ENCODE measurements at places on chromosomes 7 and 10.

DNA sequence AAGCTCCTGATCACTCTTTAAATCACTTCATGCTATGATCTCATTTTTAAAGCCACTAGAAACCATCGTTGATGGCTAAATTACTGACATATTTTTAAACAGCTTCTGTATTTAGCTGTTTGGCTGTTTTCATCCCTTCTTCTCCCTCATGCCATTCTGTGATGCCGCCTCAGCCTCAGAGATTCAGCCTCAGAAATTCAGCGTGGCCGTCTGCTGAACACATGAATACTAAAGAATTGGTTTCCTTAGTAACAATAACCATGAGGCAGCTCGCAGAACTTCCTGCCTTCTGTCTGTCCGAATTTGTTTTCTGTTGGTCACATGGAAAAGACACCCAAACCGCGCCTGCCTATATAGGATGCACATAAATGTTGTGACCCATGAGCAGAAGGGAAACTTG lies 31.0 kb upstream of the FZD1 start:
- DNase-seq: no peak

- DNase-seq: peak; percentile 20
These were observed 90.3 kb downstream of the CPED1 start for GRCh38 chr7:121078701-121079227.

- no peak for DNase-seq
These were observed 5.1 kb downstream of the CALML3 start for GRCh38 chr10:5529702-5530411.

- no peak for DNase-seq
These were observed 364.7 kb downstream of the RPS24 start for GRCh38 chr10:78398382-78398781.

GRCh38 chr7:116650436-116650835 lies 21.6 kb upstream of the MET start:
- DNase-seq: no peak

GRCh38 chr7:121394709-121395140 lies 1.4 kb downstream of the FAM3C start:
- DNase-seq: no peak

- DNase-seq: peak; percentile 20
These were observed 75.0 kb downstream of the VPS50 start for GRCh38 chr7:93307131-93307660.

DNA sequence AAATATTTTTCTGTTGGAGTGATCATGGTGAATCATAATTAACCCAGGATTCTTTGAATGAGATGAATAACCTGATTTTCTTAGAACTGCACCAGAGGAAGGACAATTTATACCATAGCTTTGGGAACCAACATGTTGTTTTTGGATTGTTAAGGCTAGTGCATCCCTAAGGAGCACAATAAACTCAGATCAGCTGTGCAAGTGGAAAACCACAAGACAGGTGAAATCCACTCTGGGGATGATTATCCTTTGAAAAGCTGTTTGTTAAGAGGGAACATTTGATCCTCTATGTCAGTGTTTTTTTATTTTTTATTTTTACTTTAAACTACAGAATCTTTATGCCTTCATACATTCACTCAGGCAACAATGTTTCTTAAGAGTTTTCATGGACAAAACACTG lies 232.1 kb upstream of the PCLO start:
- no peak for DNase-seq

GRCh38 chr7:1931256-1931950 lies 261.3 kb downstream of the ELFN1 start:
- DNase-seq: no peak

DNA sequence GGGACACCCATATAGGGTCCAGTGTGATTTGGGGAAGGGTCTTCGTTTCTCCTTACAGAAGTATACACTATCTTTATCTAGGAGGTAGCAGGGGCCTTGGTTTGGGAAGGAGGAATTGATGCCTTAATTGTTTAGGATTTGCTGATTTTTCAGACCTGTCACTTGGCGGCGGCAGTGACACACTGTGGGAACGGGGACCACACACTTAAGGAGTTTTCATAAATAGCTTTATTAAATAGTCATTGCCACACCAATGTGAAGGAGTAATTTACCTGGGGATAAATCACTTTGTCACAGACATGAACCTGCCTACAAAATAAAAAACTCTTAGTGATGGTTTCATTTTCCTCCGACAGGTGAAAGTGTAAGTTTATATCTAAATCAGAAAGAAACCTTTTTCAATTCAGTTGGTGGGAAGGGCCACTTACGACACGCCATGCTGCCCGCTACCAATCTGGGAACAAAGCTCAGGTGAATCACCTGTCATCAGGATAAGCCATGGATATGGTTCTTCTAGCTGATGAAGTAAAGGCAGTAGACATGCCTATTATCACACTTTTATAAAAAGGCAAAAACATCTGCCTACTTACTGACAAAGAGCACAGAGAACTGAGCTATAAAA lies 12.3 kb upstream of the ENO4 start:
- peak; percentile 7 for DNase-seq

DNA sequence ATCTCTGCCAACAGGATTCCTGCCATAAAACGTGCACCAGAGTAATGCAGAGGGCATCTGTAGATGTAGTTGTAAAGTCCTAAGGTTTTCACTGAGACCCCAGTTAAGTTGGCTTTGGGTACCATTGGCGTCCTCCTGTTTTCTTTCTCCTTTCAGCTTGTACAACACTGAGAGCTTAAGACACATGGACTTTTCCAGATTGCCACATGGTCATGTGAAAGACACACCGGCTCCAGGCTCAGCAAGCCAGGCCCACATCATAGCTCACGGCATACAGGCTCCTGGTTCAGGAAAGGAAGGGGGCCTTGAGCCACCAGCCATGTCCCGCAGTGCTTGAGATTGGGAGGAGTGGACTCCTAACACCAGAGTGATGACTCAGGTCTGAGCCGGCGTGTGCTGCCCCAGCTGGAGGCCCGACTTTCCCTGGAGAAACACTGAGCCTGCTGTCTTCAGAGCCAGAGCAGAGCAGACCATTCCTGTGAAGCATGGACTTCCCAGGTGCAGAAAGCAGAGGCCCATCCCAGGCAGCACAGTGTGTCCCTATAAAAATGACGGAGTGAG lies 252.7 kb downstream of the PRPF18 start:
- DNase-seq: no peak

DNA sequence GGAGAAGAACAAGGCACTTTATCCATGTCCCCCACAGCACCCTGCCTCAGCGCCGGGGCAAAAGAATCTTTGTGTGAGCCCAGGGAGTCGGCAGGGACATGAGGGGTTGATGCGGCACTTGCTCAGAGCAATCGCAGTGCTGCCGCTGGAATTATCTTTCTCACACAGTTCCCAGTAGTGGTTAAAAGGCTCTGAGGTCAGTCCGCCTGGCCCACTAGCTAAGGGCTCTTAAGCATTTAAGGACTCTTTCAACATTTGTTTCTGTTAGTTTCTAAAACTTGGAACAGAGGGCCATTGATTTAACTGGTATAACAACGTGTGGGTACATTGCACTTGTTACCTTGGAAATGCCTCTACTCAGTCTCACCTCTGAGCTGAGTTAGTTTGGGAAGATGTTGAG lies 208.0 kb upstream of the C7orf33 start:
- DNase-seq: no peak

- DNase-seq: no peak
These were observed 94.5 kb downstream of the COL26A1 start for GRCh38 chr7:101457001-101457750.

- DNase-seq: no peak
These were observed 27.5 kb downstream of the LMBR1 start for GRCh38 chr7:156865493-156865892.

DNA sequence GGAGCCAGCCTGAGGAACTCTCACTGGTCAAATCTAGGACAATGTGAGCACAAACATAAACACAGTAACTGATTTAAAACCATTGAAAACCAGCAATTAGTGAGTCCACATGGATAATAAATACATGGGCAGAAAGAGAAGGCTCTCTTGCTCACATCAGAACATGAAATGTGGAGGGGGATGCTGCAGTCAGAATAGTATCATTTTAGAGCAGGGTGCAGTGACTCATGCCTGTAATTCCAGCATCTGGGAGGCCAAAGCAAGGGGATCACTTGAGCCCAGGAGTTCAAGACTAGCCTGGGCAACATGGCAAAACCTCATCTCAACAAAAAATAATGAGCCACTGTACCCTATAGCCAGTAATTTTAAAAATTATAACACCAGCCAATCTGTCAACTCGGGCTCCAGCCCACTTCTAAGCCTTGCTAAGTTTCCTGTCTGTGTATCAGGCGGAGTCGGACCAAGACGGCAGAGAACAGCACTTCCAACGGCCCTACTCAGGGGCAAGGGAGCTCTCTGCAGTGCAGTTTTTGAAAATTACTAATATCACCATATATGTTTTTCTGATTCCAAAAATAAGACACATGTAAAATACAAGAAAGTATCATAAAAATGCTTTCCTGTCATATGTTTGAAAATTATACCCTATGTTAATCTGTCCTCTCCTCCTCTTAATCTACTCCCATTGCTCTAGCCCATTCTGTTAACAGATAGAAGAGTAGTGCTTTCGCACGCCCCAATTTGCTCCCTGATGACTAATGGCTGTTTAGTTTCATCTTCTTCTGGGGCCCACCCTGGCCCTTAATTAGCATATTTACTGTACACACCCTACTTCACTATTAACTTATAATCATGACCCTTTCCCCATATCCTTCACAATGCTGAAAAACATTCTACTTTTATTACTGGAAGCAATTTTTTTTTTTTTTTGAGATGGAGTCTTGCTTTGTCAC lies 17.1 kb downstream of the URGCP start:
- DNase-seq: peak; percentile 48

GRCh38 chr7:55036950-55037736 lies 18.3 kb downstream of the EGFR start:
- DNase-seq: no peak

DNA sequence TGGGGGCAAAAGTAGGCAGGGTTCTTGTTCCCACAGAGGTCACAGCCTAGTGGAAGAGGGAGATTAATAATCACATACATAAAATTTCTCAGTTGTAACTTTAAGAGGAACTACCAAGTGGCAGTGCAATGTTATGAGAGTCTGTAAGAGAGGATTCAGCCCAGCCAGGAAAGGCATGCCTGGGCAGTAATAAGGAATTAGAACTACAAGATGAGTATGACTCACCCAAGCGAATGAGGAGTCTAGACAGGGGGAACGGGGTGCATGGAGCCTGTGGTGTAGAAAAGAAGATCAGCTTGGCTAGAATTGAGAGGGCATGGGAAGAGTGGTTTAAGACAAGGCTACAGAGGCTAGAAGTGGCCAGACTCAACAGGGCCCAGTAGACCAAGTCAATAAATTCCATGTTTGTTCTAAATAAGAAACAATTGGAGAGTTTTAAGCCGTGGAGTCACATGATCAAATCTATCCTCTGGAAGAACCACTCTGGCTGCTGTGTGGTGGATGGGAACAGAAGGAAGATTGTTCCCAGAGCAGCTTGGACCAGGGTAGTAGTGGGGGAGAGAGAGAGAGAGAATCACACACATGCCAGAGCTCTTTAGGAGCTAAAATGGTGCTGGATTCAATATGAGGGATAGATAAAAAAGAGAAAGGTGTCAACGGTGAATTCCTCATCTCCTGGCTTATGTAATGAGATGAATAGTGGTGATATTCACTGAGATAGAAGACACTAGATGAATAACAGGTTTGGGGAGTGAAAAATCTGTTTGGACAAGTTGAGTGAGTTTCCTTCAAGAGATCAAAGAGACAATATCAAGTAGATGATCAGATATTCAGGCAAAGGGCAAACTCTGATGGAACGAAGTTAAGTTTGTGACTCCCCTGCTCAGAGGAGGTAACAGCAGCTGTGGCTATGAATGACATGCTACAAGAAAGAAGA lies 265.1 kb downstream of the FGFR2 start:
- no peak for DNase-seq

Data from hematopoietic multipotent progenitor cell treated with erythropoietin and hydrocortisone succinate and interleukin-3 and kit ligand, for 4 days (in vitro differentiated cells).